ENCODE measurements at places on chromosomes 2 and 18.

GRCh38 chr2:8980096-8980495 lies 23.4 kb downstream of the MBOAT2 start:
- H3K27ac ChIP-seq: no peak overlapping the region
- H3K36me3 ChIP-seq: no peaks in the 10 kb centered on the region
- DNase-seq: no peak
- H3K4me1 ChIP-seq: peaks cover 13% of the 10 kb centered on the region
- no peak overlapping the region for H3K4me3 ChIP-seq

DNA sequence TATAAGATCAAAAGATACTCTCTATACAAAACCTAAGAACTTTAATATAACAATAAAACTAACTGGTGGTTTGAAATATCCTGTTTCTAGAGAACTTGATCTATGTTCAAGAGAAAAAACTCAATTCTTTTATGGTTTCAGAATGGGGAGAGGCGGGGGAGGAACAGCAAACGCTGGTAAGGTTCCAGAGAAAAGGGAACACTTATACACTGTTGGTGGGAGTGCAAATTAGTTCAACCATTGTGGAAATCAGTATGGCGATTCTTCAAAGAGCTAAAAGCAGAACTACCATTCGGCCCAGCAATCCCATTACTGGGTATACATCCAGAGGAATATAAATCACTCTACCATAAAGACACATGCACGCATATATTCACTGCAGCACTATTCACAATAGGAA lies 17.2 kb downstream of the FAM98A start:
- peaks cover 15% of the 10 kb centered on the region for H3K36me3 ChIP-seq
- H3K27me3 ChIP-seq: no peaks in the 10 kb centered on the region
- no peak for DNase-seq
- no peaks in the 10 kb centered on the region for H3K4me1 ChIP-seq

GRCh38 chr2:222355860-222356259 lies 57.1 kb upstream of the PAX3 start:
- H3K27ac ChIP-seq: no peak overlapping the region
- H3K4me3 ChIP-seq: no peak overlapping the region
- no peak for DNase-seq
- H3K4me1 ChIP-seq: no peaks in the 10 kb centered on the region
- H3K36me3 ChIP-seq: no peaks in the 10 kb centered on the region

- no peaks in the 10 kb centered on the region for H3K4me1 ChIP-seq
- no peak for DNase-seq
- H3K4me3 ChIP-seq: no peak overlapping the region
- no peak overlapping the region for H3K27ac ChIP-seq
Observed at GRCh38 chr2:23637011-23637778, 252.2 kb downstream of the KLHL29 start.

GRCh38 chr18:31516437-31516836 lies 18.5 kb downstream of the DSG2 start:
- peaks cover 14% of the 10 kb centered on the region for H3K4me1 ChIP-seq
- peaks cover 3% of the 10 kb centered on the region for H3K36me3 ChIP-seq
- no peak overlapping the region for H3K27ac ChIP-seq
- DNase-seq: no peak
- no peak overlapping the region for H3K4me3 ChIP-seq

DNA sequence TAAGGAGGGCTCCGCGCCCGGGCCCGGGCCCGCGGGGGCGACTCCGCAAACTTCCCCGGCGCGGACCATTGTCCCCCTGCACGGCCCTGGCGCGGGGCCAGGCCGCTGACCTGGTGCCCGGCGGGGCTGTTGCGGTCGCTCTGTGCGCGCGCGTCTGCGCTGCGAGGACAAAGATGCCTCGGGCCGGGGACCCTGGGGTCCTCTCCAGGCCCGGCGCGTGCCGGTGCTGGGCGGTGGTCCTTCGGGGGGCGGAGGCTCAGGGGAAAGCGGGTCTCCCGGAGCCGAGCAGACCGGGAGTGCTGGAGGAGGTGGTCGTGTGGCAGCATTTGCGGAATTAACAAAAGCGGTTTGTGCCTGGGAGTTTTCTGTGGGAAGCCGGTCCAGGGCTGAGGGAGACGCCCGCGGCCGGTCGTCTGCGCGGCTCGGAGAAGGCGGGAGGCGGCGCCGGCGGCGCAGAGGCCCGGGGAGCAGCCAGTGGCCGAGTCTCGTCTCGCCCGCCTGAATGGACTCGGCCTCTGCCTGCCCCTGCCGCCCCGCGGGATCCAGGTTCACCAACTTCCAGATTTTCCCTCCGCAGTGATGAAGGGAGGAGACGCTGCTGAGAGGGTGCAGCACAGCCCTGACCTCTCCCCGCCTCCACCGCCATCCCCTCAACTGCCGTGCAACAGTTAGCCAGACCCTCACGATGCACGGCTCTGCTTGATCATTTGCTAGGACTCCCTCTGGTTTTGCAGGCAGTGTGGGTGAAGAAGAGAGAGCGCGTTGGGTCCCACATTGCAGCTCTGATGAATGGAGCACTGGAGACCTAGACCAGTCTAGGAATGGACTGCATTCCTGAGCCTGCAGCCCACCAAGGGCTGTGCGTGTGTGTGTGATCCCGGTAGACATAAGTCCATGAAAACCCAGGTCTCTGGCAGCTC lies 705 bp downstream of the EFR3B start:
- H3K36me3 ChIP-seq: no peaks in the 10 kb centered on the region
- H3K4me1 ChIP-seq: peaks cover 14% of the 10 kb centered on the region
- no peak for DNase-seq
- peak overlapping the region; percentile 78 for H3K27ac ChIP-seq

DNA sequence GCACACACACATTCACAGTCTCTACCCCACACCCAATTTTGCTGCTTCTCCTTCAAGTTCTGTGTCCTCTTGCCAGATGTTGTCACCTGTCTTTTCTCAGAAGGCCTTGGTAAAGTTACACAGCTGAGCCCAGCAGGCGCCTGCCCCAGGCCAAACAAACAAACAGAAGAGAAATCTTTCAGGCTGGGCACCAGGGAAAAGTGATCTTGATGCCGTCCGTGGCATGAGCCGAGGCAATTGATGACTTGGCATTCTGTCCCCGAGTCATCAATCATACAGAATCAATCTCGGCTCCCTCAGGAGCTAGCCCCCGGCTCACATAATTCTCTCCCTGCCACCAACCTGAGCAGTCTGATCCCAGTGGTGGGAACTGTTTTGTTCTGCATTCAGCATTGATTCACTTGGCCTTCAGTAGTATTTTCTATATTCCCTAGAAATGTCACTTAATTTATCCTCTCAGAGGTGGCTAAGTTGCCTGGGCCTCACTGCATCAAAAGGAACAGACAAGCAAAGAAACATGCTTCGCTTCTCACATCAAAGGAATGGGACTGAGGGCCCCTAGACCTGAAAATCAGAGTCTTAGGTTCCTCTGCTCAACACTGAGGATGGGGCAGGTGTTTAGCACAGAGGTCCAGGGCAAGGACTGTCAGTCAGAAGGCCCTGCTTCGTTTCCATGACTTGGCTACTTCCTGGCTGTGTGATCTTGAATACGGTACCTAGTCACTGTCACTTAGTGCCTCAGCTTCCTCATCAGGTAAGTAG lies 278.8 kb upstream of the CELF4 start:
- no peaks in the 10 kb centered on the region for H3K36me3 ChIP-seq
- DNase-seq: no peak
- H3K27ac ChIP-seq: no peak overlapping the region
- no peaks in the 10 kb centered on the region for H3K27me3 ChIP-seq

DNA sequence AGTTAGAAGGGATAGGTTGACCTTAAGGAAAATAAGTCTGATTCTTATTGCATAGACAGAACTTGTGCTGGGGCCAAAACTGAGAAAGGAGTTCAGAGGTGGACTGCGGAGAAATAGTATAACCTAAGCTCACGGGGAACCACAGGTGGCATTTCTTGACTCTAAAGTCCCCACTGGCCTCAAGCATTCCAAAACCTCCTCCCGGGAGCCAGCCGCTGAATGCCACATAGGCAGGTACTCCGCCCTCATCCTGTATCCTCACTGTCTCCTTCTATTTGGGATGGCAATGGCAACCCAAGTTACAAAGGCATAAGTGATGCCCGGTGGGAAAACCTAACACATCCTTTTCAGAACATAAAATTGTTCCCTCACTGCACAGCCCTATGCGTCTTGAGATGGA lies 173.0 kb downstream of the SP3 start:
- H3K27ac ChIP-seq: no peak overlapping the region
- H3K4me3 ChIP-seq: no peak overlapping the region
- DNase-seq: no peak
- no peaks in the 10 kb centered on the region for H3K36me3 ChIP-seq
- H3K27me3 ChIP-seq: no peaks in the 10 kb centered on the region
- H3K4me1 ChIP-seq: no peaks in the 10 kb centered on the region

GRCh38 chr2:64018701-64019082 lies 536 bp downstream of the VPS54 start:
- H3K27me3 ChIP-seq: no peaks in the 10 kb centered on the region
- peak overlapping the region; percentile 78 for H3K4me3 ChIP-seq
- peak overlapping the region; percentile 99 for H3K27ac ChIP-seq
- H3K4me1 ChIP-seq: no peaks in the 10 kb centered on the region
- no peaks in the 10 kb centered on the region for H3K36me3 ChIP-seq

DNA sequence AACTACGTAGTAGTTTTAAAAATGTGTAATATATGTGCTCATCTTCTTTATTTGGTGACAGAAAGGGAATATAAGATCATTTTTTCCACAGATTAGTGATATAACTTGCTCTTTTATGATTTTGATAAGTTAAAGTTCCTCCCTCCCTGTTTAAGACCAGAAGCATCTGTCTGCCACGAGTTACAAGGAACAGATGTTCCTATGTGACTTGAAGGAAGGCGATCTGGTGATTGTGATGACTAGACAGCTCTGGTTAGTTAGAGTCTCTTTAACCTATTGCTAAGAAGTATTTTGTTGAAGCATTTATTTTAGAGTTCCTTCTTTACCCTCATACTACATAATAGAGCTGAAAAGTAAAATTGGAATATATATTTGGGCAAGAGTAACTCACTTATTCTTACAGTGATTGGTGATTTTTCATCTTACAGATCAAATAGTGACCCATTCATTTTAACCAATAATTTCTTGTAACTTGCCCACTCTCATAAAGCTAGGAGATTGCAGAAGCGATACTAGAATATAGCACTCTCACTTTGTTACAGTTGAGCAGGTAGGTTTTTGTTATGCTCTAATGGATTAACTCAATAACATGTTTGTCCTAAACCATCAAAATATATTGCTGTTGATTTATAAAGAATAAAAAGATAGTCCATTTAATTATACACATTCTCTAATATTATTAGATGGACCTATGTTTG lies 218.7 kb downstream of the SLC4A10 start:
- H3K27me3 ChIP-seq: no peaks in the 10 kb centered on the region
- H3K27ac ChIP-seq: no peak overlapping the region
- H3K36me3 ChIP-seq: no peaks in the 10 kb centered on the region
- DNase-seq: no peak
- no peaks in the 10 kb centered on the region for H3K4me1 ChIP-seq
- no peak overlapping the region for H3K4me3 ChIP-seq

- H3K36me3 ChIP-seq: no peaks in the 10 kb centered on the region
- peaks cover 44% of the 10 kb centered on the region for H3K4me1 ChIP-seq
- no peak overlapping the region for H3K4me3 ChIP-seq
- no peak for DNase-seq
- peak overlapping the region; percentile 86 for H3K27ac ChIP-seq
Observed at GRCh38 chr2:239307221-239307569, 93.6 kb downstream of the HDAC4 start.

DNA sequence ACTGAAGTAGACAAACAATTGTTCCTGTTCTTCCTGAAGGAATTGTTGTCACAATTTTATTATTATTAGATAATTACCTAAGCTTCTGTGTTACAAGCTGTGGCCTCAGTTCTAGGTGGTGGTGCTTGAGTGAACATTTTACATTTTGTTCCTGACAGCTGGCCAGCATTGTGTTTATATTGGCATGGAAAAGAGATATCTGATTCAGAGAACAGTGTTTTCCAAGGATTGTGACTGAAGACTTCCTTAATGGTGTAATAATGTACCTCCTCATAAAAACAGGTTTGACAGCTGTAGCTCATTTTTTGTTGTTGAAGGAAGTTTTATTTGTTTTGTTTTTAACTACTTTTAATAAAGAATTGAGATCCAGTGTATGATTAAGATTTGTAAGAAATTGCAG lies 95.2 kb downstream of the EPB41L5 start:
- no peaks in the 10 kb centered on the region for H3K27me3 ChIP-seq
- H3K4me3 ChIP-seq: no peak overlapping the region
- DNase-seq: no peak
- peak overlapping the region; percentile 55 for H3K27ac ChIP-seq
- peaks cover 14% of the 10 kb centered on the region for H3K4me1 ChIP-seq

DNA sequence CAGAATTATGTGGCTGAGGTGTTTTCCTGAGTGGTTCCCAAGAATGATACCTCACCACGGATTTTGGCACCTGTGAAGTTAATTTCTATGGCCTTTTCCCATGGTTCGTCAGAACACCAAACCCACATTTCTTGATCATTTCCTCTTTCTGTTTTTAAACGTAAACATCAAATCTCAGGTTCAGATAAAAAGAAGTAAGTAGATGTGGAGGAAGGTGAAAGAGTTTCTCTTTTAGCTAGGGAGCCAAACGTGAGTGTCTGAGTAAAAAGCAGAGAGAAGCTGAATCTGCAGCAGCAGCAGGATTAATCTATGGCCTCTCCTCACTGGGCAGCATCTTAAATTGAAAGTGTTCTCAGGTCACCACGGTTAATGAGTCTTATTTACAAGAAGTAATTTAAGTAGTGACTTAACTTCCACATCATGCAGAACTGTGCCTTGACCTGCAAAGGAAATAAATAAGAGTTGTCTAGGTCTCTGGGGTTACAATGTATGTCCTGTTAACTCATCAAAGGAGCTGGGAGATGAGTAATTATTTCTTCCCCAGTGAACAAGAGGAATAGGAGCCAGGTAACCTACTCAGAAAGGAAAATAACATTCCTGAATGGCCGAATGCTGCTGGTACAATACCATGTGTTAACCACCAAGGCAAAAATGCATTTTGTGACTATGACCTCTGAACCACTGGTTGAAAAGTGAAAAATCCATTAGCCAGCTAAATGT lies 139.6 kb upstream of the NETO1 start:
- DNase-seq: no peak
- H3K36me3 ChIP-seq: no peaks in the 10 kb centered on the region
- no peaks in the 10 kb centered on the region for H3K4me1 ChIP-seq
- no peaks in the 10 kb centered on the region for H3K27me3 ChIP-seq

GRCh38 chr18:57534511-57534909 lies 52.0 kb downstream of the FECH start:
- peaks cover 3% of the 10 kb centered on the region for H3K4me1 ChIP-seq
- H3K27ac ChIP-seq: no peak overlapping the region

DNA sequence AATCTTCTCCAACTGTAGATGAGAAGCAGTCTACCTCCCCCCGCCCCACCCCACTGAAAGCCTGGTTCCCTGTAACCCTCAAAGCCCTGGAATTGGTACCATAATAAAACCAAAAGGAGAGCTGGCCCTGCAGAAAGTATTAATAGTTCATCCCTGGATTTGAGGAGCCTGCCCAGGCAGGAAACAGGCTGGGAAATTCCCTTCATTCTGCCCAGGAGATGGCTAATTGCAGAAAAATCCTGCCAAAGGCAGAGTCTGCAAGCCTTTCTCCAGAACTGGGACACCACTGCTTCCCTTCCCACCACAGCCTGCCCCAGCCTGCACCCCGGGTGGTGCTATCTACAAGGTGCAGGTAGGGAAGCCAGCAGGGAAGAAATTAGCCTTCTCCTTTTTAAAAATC lies 16.3 kb downstream of the GKN2 start:
- DNase-seq: no peak
- H3K27ac ChIP-seq: no peak overlapping the region
- H3K27me3 ChIP-seq: no peaks in the 10 kb centered on the region
- peaks cover 28% of the 10 kb centered on the region for H3K4me1 ChIP-seq

- no peak overlapping the region for H3K27ac ChIP-seq
- H3K4me3 ChIP-seq: no peak overlapping the region
- H3K36me3 ChIP-seq: no peaks in the 10 kb centered on the region
- peaks cover 24% of the 10 kb centered on the region for H3K4me1 ChIP-seq
- no peak for DNase-seq
Observed at GRCh38 chr2:96916156-96916630, 46.3 kb upstream of the SEMA4C start.

Data from esophagus squamous epithelium (tissue), 5 donors.